Fibroblast of mammary gland (primary cell): ENCODE measurements at places on chromosomes 4 and X.

- DNase-seq: no peak
Measured at GRCh38 chr4:69744157-69744478, 16.3 kb downstream of the SULT1B1 start.

DNA sequence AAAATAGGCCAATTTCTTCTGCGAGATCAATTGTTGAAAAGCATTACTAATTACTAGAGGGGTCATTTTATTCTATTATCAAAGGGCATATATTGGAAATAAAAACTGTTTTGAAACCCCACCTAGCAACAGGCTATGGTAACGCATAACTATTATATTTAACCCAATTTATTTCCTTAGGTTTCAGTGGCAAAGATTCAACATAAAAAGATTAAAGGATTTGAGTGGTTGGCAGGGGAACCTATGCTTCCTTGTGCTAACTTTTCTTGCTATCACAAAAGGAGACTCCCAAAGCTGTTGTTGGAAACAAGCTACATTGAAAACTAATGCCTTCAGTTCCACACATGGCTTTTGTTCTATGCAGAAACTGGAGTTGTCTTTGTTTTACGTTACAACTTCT, 166.9 kb upstream of the KLF3 start:
- DNase-seq: no peak

- no peak for DNase-seq
Measured at GRCh38 chr4:95156452-95156765, 392.4 kb downstream of the UNC5C start.

GRCh38 chr4:27008679-27009078, 148.0 kb downstream of the STIM2 start:
- peak; percentile 52 for DNase-seq

- peak; percentile 24 for DNase-seq
Measured at GRCh38 chr4:90328558-90328957, 201.4 kb downstream of the CCSER1 start.

DNA sequence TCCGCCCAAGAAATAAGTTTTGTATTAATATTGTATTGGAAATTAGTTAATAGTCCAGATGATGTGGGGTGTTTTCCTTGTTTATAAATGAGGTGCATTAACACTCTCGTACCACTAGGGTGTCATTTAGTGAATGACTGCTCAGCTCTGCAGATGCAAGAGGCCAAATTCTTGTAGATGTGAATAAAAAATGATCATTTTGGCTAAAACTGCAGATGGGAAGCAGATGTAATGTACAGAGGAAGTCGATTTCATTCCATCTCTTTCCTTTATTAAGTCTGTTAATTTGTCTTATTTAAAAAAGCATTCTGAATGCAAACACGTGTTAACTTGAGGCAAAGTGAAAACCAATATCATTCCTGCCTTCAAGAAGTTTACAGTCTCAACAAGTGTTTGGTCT, 108.1 kb downstream of the DHX15 start:
- peak; percentile 46 for DNase-seq

DNA sequence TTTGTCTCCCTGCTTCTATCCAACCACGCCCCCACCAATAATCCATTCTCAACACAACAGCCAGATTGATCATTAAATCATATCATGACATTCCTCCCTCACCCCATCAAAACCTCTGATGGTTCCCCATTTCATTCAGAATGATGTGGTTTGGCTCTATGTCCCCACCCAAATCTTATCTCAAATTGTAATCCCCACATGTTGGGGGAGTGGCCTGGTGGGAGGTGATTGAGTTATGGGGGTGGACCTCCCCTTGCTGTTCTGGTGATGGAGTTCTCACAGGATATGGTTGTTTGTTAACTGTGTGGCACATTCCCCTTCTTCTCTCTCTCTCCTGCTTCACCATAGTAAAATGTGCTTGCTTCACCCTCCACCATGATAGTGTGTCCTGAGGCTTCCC, 23.3 kb downstream of the TRMT2B start:
- DNase-seq: no peak

GRCh38 chr4:86362510-86362909, 2.7 kb upstream of the MAPK10 start:
- no peak for DNase-seq

DNA sequence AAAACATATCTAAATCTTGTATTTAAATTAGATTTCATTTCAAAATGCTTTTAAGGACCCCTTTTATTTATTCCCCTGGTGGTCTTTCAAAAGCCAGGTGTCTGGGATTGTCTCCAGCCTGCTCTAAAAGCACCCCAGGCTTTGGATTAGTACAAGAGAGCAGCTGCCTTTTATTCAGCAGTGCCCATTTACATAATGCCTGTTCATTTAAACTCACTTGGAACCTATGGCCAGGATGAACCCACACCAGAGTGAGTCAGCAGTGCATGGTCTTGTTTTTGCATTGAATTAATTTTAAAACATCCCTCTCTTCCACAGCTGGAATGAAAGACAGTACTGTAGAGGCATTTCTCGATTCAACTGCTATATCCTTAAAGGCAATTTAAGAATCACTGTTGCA, 64.1 kb upstream of the TENM3 start:
- DNase-seq: peak; percentile 77

DNA sequence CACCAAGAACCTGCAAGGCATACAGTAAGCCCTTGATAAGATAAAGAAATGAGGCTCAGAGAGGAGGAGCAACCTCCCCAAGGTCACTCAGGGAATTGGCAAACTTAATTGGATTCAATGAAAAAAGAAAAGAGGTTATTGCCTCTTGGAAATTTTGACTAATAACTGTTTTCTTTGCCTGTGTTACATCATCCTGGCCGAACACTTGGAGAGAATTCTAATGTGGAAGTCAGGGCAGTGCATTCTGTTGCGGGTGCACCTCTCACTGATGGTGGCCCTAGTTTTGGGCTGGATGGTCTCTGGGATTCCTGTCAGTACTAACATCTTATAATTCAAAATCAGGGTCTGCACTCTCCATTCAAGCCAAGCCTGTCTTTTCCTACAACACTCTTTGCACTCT, 186.2 kb upstream of the BCOR start:
- DNase-seq: no peak

GRCh38 chrX:18441780-18442367, 16.5 kb downstream of the CDKL5 start:
- no peak for DNase-seq

- DNase-seq: peak; percentile 45
Measured at GRCh38 chr4:124212815-124213630, 499.5 kb downstream of the ANKRD50 start.
